ENCODE measurements at places on chromosomes 5 and 9.

- no peak for DNase-seq
These were observed 11.4 kb upstream of the CD72 start for GRCh38 chr9:35629597-35629996.

DNA sequence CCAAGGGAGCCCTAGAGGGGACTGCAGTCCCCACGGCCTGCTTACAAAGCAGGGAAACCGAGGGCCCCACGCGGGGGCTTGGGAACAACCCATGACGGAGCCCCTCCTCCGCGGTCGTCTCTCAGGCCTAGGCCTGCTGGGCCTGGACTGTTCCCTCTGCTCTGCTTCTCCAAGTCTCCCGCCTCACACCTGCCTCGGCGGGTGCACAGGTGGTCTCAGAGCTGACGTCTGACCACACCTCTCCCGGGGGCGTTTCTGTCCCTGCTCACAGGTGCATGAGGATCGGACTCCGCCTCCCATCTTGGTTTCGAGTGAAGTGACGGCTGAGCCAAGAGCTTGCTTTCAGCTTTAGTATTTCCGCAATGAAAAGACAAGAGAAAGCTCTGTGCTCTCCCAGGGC, 72.1 kb downstream of the MRPL36 start:
- DNase-seq: no peak

DNA sequence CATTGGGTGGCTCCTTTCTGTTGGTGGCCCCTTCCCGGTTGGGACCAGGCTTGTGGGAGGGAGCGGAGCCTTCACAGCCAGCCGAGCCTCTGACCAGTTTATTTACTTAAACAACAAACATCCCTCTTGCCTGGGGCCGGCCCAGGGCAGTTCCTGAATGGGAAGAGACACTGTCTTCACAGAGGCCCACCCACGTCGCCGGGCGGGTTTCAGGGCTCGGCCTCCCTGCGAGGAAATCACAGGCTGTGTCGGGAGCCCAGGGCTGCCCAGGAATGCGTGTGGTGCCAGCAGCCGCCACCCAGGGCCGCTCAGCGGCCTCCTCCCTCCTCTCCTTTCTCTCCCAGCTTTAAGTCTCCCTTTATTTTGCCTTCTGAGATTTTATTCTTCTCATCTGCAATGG, 132.5 kb downstream of the HSD17B3 start:
- peak; percentile 80 for DNase-seq

DNA sequence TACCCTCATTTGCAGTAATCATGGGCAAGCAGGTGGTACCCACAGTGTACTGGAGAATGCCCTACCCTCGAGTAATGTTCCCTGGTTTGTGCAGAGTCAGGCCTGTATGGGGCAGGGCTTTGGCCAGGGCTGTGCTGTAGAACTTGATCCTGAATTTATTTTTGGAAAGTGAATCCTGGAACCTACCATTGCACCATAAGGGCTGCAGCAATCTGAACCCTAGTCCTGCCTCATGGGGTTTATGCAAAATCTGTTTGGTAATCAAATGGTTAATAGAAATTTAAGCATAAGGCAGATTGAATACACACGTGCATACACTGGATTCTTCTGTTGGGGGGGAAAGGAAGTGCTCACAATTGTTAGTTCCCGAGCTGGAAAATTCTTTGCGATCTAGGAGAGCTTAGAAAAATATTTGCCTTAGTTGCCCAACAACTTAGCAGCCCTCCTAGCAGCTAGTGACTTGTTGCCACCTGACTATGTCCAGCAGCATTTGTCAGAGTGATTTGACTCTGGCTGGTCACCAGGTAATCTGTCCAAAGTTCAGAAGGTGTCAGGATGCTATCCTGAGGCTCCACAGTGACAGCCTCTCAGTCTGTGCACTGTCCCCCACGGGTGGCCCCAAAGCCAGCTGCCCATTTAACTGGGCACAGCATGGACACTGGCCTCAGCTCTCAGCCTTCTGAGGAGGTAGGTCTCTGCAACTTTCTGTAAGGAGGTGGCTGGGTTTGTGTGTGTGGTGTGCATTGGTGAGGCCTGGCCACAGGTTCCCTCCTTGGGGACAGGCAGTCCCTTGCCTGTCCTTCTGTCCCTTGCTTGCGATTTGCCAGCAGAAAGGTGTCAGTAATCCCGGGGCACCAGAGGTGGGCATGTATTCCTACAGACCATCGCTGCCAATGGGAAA, 8.3 kb downstream of the MVB12B start:
- DNase-seq: no peak

GRCh38 chr5:44845777-44846176, 37.0 kb downstream of the MRPS30 start:
- no peak for DNase-seq

DNA sequence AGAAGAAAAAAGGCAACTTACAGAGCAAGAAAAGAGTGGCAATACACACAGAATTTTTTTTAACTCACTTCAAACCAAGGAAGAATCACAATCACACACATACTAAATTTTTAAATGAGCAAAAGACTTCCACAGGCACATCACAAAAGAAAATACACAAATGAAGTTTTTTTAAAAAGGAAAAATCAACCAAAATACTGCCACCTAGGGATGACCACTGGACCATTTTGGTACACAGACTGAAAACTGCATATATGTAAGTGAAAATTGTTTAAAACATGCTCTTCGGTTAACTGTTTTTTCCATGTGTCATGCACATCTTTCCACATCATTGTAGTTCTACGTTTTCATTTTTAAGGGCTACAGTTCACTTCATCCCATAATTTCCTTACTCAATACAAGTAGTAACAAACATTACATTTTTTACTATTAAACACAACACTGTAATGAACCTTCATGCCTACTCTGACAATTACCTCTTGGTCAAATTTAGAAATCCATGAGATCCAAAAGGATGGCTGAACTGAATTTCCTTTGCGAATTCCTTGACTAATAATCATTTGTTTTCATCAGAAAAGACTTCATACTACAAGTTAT, 79.0 kb downstream of the FBXW11 start:
- DNase-seq: no peak

DNA sequence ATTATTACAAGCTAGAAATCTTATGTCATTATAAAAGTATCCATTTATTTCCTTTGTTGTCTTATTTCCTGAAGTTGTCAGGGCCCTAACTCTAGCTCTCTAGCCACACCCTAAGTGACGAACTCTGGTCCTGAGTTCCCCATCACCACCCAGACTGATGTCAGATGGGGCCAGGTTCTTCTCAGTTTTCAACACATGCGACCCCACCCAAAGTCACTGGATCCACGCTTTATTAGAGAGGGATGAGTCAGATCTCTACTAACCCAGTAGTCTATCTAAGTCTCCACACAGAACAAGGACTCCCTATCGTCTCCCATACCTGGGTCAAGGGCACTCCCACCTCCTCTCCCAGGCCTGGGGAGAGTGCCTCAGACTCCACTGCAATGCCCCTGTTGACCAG, 6.8 kb upstream of the FEM1C start:
- DNase-seq: no peak

DNA sequence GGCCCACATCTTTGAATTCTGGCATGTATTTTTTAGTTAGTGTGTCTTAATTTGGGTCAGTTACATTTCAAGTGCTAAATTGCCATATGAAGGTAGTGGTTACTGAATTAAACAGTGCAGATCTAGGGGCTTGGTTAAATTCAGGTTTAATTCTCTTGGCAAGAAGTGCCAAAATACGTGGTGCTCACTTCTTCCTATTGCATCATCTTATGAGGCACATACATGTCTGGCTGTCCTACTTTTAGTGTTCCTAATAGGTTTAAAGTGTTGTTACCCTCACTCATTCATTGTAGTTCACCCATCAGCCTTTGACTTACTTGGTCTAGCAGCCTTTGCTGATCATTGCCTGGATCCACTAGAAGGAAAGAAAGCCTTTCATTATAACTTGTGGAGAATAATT, 59.5 kb downstream of the RPS6 start:
- no peak for DNase-seq

DNA sequence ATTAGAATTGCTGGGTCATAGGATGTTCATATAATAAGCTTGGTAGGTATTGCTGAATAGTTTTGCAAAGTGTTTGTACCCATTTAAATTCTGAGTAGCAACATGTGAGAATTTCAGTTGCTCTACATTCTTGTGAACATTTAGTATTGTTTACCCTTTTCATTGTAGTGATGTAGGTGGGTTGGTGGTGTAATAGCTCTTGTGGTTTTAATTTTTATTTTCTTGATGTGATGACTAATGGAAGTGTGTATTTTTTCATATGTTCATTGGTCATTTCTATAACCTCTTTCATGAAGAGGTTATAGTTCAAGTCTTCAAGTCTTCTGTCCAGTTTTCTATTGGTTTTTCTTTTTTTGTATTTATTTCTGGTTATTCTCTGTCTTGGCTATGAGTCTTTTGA, 34.4 kb downstream of the RASA1 start:
- no peak for DNase-seq

Measured in right hindlimb (tissue), 1 donor.